ENCODE measurements at places on chromosomes 5 and 9.

- no peak for DNase-seq
Measured at GRCh38 chr5:139803978-139804377, 8.4 kb downstream of the PSD2 start.

DNA sequence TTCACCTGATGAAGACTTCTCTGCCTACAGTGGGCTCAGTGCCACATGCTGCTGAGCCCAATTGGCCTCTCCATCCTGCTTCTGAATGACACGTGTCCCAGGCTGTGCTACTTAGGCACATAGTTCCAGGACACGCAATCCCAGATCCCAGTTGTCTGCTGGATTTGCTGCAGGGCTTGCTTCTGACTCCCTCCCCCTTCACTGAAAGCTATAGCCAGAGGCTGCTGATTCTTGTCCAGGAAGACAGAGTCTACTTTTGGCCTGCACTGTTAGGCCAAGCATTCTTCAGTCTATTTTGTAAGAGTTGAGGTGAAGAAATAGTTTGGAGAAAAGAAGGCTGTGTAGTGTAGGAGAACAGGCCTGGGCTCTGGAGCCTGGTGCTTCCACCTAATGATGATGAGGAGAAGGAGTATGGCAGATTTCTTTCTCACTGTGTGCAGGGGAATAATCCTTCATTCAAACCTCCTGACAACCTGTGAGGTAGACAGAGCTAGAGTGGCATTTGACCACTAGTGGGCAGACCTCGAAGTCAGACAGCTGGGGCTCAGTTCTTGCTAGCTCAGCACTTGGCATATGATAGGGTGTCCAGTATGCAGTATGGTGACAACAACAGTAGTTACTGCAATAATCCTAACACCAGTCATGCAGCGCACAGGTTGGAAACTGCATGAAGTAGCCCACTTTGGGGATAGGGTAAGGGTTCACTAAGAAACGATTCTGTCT is 19.5 kb upstream of the ASPN start:
- DNase-seq, result no peak

GRCh38 chr5:56077796-56078233 is 83.1 kb upstream of the IL6ST start:
- DNase-seq, result no peak

DNA sequence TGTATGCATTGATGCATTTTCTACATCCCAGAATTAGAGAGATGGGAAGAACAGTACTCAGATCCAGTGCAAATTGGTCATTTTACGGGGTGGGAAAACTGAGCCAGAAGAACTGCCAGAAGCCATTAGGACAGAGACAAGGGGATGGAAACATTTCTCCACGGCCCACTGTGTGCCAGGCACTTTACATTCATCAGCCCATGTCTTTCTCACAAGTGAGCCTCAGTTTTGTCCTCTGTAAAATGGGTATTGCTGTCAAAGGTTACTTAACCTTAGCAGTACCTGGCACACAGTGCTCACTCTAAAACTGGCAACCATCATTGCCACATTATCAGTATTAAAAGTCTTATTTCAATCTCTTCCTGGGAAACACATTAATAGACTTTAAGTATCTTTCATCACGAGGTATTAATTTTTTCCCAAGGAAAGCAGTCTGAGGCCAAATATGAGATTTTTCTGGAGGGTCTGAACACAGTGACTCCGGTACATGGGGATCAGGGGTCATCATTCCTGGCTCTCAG is 5.2 kb downstream of the DUSP1 start:
- no peak for DNase-seq

- DNase-seq, result no peak
Measured at GRCh38 chr9:117919538-117919937, 215.3 kb downstream of the TLR4 start.

DNA sequence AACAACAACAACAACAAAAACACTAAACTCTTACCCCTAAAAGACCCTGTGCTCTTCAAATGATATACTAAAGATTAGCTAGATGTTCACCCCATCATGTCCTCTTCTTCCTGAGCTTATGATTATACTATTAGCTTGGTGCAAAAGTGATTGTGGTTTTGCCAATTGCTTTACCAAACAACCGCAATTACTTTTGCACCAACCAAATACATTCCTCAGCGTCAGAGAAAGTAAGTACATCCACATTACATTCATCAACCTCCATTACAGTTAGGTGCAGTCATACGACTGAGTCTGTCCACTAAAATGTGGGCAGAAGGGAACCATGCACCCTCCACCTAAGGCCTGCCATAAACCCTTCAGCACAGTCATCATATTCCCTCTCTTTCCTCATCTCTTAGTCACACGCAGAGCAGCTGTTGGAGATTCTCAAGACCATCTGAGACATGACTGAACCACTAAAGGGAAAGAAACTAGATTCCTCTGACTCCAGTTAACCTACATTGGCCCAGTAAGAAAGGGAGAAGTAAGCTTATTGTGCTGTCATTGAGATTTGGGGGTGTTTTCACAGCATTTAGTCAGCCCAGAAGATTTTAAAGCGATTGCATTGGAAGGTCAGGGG is 181.6 kb upstream of the TLE4 start:
- DNase-seq, result no peak

GRCh38 chr5:80254767-80255430 is 949 bp downstream of the SERINC5 start:
- DNase-seq, result no peak

DNA sequence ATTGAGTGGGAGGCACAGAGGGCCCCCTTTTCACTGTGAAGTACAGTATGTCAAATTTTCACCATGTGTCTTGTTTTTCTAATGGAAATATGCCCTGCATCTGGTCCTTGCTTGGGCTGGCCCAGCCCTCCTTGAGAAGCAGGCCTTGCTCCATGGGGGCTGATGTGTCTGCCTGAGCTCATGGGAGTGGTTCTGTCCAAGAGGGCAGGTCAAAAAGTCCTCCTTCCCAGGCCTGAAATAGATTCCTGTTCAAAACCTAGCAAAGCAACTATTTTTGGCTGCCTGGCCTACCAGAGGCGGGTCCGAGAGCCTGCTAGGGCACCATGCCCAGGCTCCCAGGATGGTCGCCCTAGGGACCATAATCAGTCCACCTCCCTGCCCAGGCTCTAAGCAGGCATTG is 40.5 kb upstream of the NEURL1B start:
- DNase-seq, result no peak

- DNase-seq, result no peak
Measured at GRCh38 chr9:36163049-36163785, 6.0 kb upstream of the CCIN start.

GRCh38 chr9:136252846-136253245 is 7.2 kb upstream of the QSOX2 start:
- no peak for DNase-seq

DNA sequence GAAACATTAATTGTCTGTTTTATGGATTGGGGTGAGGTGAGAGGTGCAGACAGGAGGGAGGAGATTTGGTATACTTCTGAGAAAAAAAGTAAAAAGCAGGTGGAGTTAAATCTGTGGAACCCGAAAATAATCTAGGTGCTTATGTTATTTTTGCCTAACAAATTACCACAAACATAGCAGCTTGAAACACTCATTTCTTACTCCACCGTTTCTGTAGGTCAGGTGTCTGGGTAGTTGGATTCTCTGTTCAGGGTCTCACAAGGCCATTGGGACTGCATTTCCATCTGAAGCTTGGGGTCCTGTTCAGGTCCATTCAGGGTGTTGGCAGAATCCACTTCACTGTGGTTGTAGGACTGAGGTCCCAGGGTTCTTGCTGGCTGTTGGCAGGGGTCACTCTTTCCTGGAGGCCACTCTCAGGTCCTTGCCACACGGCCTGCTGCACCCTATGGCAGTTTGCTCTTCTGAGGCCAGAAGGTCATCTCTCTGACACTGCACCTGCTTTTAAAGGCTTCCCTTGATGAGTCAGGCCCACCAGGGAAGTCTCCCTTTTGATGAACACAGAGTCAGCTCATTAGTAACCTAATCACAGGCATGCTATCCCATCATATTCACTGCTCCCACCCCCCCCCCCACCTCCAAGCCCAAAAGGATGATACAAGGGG is 82.2 kb downstream of the TRIO start:
- DNase-seq, result no peak

DNA sequence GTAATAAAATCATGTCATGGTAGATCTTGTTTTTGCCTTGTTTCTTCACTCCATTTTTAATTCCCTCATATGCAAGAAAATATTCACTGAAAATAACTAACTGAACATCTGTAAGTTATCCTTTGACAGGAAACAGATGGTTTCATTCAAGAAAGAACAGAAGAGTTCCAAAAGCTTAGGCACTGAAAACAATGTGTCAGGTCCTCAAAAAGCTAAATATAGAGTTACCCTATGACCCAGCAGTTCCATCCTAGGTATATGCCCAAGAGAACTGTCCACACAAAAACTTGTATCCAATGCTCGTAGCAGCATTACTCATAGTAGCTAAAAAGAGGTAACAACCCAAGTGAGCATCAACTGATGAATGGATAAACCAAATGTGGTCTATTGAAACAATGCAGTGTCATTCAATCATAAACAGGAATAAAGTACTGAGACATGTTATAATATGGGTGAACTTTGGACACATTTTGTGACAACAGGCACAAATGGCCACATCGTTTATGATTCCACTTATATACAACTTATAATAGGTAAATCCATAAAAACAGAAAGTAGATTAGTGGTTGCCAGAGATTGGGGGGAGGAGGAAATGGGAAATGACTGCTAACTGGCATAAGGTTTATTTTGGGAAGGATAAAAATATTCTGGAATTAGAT is 231.0 kb downstream of the FRMD3 start:
- no peak for DNase-seq

GRCh38 chr9:137266585-137267453 is 10.7 kb upstream of the TOR4A start:
- DNase-seq, result no peak

- no peak for DNase-seq
Measured at GRCh38 chr9:18058564-18059442, 415.1 kb upstream of the ADAMTSL1 start.

DNA sequence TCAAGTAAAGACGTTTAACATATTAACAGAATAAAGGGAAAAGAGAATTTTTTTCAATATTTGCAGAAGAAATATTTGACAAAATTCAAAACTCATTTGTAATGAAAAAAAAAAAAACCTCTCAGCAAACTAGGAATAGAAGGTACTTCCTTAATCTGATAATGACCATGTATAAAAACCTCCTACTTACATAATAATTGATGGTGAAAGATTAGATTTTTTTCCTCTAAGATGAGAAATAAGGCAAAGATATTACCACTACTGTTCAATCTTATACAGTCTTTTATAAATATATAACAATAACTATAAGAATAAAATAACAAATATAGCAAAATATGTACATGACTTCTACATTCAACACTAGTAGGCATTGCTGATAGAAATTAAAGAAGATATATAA is 424.6 kb upstream of the KLF4 start:
- DNase-seq, result no peak

GRCh38 chr5:28807195-28807729 is 1768.9 kb upstream of the CDH9 start:
- no peak for DNase-seq

DNA sequence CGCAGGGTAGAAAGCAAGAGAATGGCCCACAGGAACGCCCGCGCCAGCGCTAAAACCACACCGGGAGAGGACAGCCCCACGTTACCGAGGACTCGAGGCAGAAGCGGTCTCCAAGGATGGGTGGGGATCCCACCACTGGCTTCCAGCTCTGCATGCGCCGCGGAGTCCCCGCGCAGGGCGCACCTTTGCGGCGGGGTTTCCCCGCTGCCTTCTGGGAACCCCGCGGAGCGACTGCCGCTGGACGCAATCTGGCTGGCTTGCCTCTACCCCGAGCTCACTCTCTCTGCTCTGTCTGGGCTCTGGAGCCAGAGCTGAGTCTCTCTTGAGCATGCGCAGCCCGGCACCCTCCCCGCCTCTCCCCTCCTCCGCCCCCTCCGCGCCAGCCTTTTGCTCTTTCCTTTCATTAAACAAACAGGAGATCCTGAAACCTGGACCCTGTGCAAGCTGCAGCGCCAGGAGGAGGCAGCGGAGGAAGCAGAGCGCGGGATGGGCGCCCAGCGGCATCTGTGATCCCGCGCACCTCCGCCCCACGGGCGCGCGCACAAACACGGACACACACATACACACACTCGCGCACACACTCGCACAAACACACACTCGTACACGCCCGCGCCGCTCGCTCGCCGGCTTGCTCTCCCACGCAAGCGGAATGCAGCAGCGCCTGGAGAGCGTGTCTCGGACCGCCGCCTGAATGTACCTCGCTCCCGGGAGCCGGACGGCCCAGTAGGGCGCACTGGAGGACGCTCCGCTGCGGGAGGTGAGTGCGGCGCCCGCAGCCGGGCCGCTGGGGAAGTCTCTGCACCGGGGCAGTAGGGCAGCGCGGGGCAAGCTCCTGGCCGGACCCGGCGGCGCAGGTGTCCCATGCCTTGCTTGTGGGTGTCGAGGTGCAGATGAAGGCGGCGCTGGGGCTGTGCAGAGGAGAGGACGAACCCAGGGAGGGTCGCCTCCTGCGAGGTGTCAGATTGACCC is at the start of gene PLPPR1:
PLPPR1 (plus strand) TSS at position 382 of the 969 bp plus-strand sequence.
- no peak for DNase-seq
